Activated gamma-delta T cell treated with Interleukin-2 at 50 U/mL for 16 hours (primary cell): ENCODE measurements at places on chromosomes 1 and 21.

- DNase-seq: no peak
Observed at GRCh38 chr1:196590012-196590708, 18.1 kb downstream of the KCNT2 start.

DNA sequence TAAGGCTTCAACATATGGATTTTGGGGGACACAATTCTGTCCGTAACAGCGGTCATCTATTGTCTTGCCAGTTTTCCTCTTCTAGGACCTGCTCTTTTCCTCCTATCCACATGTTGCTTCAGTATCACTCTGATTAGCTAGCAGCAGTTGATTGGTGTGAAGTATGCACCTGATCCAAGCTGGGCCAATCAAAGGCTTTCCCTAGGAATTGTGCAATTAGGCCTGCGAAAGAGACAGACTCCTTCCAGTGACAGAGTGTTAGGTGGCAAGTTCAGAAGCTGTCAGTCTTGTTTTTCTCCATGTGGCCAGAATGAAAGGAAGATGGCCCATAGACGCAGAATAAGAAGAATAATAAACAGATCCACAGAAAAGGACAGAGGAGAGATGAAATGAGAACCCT lies 34.1 kb upstream of the IL12RB2 start:
- DNase-seq: no peak

GRCh38 chr1:63973005-63973419 lies 199.2 kb downstream of the ROR1 start:
- DNase-seq: no peak

DNA sequence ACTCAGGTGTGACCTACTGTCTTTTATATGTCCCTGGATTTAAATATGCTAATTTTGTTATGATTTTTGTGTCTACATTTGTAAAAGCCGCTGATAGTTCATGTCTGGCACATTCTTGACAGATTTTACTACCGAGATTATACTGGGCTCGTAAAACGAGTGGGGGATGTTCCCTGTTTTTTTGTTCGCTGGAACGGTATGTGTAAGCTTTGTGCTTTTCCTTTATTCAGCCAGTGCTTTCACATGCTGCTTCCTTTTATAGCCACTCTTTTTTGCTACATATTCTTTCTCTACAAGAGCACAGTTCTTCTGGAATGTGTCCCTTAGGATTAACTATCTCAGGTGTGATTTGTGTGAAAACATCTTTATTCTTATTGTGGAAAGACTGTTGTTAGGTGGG lies 46.6 kb downstream of the ADARB1 start:
- no peak for DNase-seq

GRCh38 chr1:154962795-154963330 lies 1.3 kb upstream of the PYGO2 start:
- DNase-seq: no peak
